Fibroblast of skin of back (primary cell): ENCODE measurements at places on chromosomes 7 and 10.

DNA sequence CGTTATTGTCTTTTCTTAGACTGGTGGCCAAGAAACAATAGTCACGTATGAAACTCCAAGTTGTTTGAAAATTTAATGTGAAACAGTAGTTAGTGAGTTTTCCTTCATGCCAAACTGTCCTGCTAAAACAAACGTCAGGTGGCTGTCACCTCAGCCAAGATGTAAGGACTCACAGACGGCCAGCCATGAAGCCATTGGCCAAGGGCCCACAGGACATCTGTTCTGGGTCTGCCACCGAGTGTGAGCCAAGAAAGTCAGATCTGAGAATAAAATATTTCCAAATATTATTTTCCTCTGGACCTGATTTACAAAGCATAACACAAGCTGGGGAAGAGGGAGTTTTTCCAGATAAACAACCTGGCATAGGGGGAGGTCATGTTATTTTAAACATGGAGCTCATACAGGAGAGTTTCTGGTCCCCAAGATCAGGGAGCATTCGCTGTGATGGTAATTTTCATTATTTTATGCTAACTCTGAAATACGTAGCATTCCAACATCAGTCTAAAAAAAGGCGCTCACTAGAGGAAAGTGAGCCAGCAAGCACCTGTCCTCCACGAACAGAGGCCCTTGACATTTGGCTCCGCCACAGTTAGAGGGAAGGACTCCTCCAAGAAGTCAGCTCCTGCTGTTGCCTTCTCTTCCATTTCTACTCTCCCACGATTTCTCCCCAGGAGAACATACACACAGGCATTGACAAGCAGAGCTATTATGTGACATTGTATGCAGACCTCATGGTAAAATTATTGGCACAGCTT is 38.9 kb upstream of the LANCL2 start:
- DNase-seq, result no peak

GRCh38 chr7:136883046-136883445 is 14.6 kb downstream of the CHRM2 start:
- no peak for DNase-seq

DNA sequence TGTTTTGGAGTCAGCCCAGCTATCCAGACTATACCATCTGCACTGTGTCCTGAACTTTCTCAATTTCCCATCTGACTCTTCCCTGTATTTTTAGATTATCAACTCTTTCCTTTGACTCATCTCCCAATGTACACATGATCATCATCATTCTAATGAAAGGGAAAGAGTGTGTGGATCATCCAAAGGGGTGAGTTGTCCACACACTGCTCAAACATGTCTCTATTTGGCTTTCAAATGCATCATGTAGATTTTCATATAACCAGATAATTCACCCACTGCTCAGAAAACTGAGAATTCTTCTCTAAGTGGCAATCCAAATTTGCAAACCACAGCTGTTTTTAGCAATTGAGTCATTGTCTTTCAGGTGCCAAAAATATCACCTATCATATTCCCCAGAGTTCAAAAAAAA is 190.2 kb upstream of the HPS1 start:
- no peak for DNase-seq

- DNase-seq, result peak; percentile 34
Measured at GRCh38 chr10:19889256-19889655, 73.0 kb downstream of the PLXDC2 start.

DNA sequence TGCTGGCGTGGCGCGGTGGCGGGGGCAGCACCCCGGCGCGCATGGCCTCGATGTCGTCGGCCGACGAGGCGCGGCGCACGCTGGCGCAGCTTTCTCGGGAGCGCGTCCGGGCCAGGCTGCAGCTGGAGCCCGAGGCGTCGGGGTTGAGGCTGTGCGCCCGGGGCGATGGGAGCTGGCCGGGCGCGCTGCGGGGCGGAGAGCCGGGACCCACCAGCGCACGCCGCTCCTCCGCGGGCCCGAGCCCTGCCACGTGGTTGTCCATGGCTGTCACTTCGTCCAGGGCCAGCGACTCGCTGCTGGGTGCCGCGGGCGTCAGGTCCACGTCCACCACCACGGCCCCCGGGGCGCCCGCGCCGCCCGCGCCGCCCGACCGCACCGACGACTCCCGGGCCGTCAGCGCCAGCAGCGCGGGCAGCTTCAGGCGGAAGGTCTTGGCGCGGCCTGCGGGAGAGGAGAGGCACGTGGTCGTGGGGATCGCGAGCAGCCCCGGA is 20.0 kb downstream of the KCNH2 start:
- DNase-seq, result no peak

- DNase-seq, result no peak
Measured at GRCh38 chr10:44973323-44974081, 5.1 kb downstream of the DEPP1 start.

DNA sequence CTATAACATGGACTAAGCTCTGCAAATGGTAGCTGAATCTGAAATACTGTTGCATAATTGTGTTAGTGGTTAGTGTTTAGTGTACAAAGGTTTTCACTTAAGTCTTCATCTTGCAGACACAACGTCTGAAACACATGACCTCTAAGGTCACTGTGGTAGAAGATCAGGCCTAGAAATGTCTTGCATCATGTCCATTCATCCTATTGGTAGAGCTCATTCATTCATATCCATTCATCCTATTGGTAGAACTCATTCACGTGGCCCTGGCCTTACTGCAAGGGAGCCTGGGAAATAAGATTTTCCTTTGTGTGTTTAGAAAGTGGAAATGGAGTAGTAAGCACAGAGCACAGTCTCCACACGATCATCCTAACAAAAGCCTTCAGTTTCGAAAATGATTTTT is 485.8 kb downstream of the PLXNA4 start:
- no peak for DNase-seq

- no peak for DNase-seq
Measured at GRCh38 chr10:87712913-87713616, 53.4 kb downstream of the PAPSS2 start.
